Peyer's patch (tissue), 4 donors: ENCODE measurements at places on chromosomes 3 and 15. TPM values are rescaled to one million over a fixed set of nuclear protein-coding genes. Genes with fewer than 3 reads are reported as not detected.

- H3K4me3 ChIP-seq, result no peak overlapping the region
- DNase-seq, result no peak
Measured at GRCh38 chr3:80472459-80472858, 704.7 kb upstream of the ROBO1 start.

CDHR4 gene
- total RNA-seq, result 1.0 TPM

DNA sequence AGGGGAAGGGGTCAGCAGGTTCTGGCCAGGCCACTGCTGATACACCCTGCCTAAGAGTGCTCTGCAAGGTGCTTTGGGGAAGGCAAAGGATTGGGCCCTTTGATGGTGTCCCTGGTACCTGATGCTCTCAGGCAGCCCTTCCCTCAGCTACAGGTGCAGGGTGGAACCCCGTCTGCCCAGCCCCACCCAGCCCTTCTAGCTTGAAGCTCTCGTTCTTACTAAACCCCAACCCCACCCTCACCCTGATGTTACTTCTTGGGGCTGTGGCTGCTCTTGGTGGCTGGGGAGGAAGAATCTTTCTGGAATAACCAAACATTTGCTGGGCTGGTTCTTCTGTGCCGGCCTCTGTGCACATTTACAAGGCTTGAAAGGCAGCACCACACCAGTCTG lies 6.4 kb downstream of the GNAI2 start:
- H3K27ac ChIP-seq, result peak overlapping the region; percentile 76
- H3K4me3 ChIP-seq, result no peak overlapping the region
- peaks cover 2% of the 10 kb centered on the region for H3K36me3 ChIP-seq
- no peak for DNase-seq
- H3K27me3 ChIP-seq, result no peaks in the 10 kb centered on the region

DNA sequence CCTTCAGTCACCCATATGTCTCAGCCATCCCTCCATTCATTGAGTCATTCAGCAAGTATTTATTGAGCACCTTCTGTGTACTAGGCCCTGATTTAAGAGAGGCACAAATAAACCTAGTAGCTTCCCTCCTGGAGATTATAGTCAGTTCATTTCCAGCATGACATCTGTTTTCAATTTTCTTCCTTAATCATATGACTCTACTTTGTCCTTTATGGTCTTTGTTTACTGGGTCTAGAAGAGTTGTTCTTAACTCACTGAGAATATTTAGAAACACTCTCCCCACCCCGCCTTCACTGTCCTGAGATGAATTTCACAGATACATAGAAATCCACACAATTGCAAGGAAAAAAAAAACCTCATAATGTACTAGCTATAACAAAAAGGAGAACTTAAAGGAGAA lies 44.8 kb upstream of the ADAMTS9 start:
- no peaks in the 10 kb centered on the region for H3K36me3 ChIP-seq
- H3K4me3 ChIP-seq, result no peak overlapping the region
- H3K4me1 ChIP-seq, result no peaks in the 10 kb centered on the region
- no peaks in the 10 kb centered on the region for H3K27me3 ChIP-seq
- no peak overlapping the region for H3K27ac ChIP-seq
- DNase-seq, result no peak

RARB gene
- total RNA-seq, result 4.1 TPM

- H3K36me3 ChIP-seq, result no peaks in the 10 kb centered on the region
- no peak overlapping the region for H3K27ac ChIP-seq
- H3K27me3 ChIP-seq, result no peaks in the 10 kb centered on the region
- H3K4me1 ChIP-seq, result no peaks in the 10 kb centered on the region
- no peak overlapping the region for H3K4me3 ChIP-seq
- no peak for DNase-seq
Measured at GRCh38 chr3:157921811-157922210, 184.4 kb downstream of the SHOX2 start.

- H3K27me3 ChIP-seq, result no peaks in the 10 kb centered on the region
- no peaks in the 10 kb centered on the region for H3K36me3 ChIP-seq
- H3K4me1 ChIP-seq, result no peaks in the 10 kb centered on the region
- no peak overlapping the region for H3K4me3 ChIP-seq
Measured at GRCh38 chr3:147509448-147509847, 100.3 kb downstream of the ZIC1 start.

RBMS3 gene
- total RNA-seq, result 2.8 TPM

- no peak overlapping the region for H3K27ac ChIP-seq
- no peaks in the 10 kb centered on the region for H3K4me1 ChIP-seq
- no peak overlapping the region for H3K4me3 ChIP-seq
- no peak for DNase-seq
- H3K36me3 ChIP-seq, result no peaks in the 10 kb centered on the region
Measured at GRCh38 chr3:105529456-105529855, 162.7 kb downstream of the ALCAM start.

GRCh38 chr3:194082743-194083636 lies 53.0 kb upstream of the HES1 start:
- peak; percentile 46 for DNase-seq
- no peaks in the 10 kb centered on the region for H3K4me1 ChIP-seq
- no peak overlapping the region for H3K27ac ChIP-seq
- H3K27me3 ChIP-seq, result no peaks in the 10 kb centered on the region
- H3K36me3 ChIP-seq, result no peaks in the 10 kb centered on the region

- H3K4me3 ChIP-seq, result no peak overlapping the region
- no peak for DNase-seq
- no peak overlapping the region for H3K27ac ChIP-seq
- H3K27me3 ChIP-seq, result no peaks in the 10 kb centered on the region
- no peaks in the 10 kb centered on the region for H3K4me1 ChIP-seq
- H3K36me3 ChIP-seq, result no peaks in the 10 kb centered on the region
Measured at GRCh38 chr3:114789803-114790202, 357.3 kb downstream of the ZBTB20 start.

- peak; percentile 84 for DNase-seq
- no peak overlapping the region for H3K4me3 ChIP-seq
- no peak overlapping the region for H3K27ac ChIP-seq
- no peaks in the 10 kb centered on the region for H3K27me3 ChIP-seq
- no peaks in the 10 kb centered on the region for H3K4me1 ChIP-seq
Measured at GRCh38 chr3:31213869-31214486, 318.7 kb upstream of the STT3B start.

- peak; percentile 74 for DNase-seq
- H3K4me3 ChIP-seq, result peak overlapping the region; percentile 52
- peaks cover 3% of the 10 kb centered on the region for H3K4me1 ChIP-seq
- no peak overlapping the region for H3K27ac ChIP-seq
Measured at GRCh38 chr3:182682263-182683241, 110.8 kb upstream of the ATP11B start.

DNA sequence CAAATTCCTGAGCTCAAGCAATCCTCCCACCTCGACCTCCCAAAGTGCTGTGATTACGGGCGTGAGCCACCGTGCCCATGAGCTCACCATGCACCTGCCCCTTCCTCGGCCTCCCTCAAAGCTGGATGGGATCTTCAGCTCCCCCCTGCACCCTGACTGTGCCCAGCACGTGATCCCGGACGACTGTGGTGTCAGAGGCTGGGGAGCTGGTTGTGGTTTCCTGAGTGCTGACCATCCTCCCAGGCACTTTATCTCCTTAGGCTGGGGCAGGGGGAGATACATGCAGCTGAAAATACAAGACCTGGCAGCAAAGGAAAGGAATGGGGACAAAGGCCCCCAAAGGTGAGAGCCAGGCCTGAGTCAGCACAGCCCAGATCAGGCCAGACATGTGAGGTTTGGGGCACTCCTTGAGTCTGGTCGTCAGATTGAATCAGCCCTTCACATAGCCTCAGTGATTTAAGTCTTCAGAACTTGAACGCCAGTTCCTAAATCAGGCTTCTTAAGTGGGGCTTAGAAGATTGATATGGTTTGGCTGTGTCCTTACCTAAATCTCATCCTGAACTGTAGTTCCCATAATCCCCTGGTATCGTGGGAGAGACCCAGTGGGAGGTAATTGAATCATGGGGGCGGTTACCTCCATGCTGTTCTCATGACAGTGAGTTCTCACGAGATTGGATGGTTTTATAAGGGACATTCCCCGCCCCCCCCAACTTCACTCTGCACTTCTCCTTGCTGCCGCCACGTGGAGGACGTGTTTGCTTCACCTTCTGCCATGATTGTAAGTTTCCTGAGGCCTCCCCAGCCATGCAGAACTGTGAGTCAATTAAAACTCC lies 35.8 kb downstream of the PRKCD start:
- no peak overlapping the region for H3K4me3 ChIP-seq
- no peaks in the 10 kb centered on the region for H3K36me3 ChIP-seq
- peak; percentile 82 for DNase-seq
- no peaks in the 10 kb centered on the region for H3K27me3 ChIP-seq
- H3K4me1 ChIP-seq, result peaks cover 5% of the 10 kb centered on the region

DNA sequence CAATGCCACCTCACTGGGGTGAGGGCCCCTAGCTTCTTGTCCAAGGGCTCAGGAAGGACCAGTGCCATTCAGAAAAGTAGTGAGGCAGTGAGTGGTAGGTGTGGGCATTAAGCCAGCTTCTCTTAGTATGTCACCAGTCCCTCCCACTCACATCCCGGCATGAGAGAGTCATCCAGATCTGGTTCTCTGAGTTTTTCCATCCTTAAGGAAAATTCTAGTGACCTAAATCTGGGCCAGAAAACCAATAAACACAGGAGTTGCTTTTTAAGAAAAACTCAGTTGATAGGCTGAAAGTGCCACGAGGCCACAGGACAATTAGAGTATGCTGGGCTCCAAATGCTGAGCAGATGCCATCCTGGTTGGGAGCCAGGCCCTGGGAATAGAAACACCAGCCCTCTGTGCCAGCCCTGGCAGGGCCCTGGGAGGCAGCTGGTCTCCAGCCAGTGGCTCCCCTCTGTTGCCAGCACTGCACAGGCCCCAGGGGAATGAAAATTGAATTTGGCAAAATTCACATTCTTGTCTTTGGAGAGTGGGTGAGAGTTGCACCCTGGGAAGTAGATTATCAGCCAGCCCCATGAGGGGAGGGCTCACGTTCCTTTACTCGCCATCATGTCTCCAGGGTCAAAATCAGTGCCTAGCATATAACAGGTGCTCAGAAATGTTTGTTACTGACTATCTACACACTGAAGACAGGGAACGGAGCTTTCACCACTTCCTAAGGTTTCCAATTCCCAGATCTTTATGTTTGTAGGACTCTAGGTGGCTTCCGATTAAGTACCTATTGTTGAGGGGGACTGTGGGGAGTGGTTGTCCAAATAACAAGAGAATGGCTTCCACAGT lies 52.8 kb downstream of the FAM43A start:
- no peaks in the 10 kb centered on the region for H3K27me3 ChIP-seq
- no peak overlapping the region for H3K27ac ChIP-seq
- no peak for DNase-seq
- no peak overlapping the region for H3K4me3 ChIP-seq
- H3K4me1 ChIP-seq, result no peaks in the 10 kb centered on the region

DNA sequence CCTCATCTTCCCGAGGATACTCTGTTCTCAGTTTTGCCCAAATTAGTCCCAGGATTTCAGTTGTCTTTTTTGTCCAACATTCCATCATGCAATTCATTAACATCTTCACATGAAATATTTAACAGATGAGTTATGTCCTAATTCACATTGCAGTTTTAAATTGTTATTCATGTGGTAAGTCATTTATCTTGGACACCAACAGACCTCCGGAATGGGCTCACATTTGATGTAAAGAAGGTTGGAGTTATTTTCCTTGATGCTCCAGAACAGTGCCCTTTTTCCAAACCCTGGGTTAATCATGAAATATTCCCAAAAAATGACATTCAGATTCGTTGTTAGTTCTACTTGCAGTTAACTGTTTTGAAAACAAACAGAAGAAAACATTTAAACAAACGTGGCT lies 32.8 kb upstream of the LRTM1 start:
- H3K27me3 ChIP-seq, result no peaks in the 10 kb centered on the region
- no peak overlapping the region for H3K27ac ChIP-seq
- H3K36me3 ChIP-seq, result no peaks in the 10 kb centered on the region
- no peaks in the 10 kb centered on the region for H3K4me1 ChIP-seq
- H3K4me3 ChIP-seq, result no peak overlapping the region
